CD4-positive, alpha-beta memory T cell (primary cell): ENCODE measurements at places on chromosomes 1 and 21.

DNA sequence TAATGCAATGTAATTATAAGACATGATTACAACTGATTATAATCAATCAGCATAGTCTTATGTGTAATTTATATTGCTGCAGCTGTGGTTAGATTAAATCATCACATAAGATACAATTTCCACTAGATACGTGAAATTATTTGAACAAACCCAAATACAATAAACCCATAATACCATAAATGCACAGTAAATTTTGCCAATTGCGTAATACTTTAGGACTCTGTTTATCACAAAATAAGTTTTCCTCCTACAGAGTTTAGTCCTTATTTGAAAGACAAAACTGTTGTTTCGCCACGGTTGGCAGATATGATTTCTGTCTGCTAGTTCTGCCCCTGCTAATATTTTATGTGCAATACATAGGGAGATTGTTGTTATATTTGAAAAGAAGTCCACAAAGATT, 895.9 kb upstream of the ADGRL4 start:
- no peak for DNase-seq

DNA sequence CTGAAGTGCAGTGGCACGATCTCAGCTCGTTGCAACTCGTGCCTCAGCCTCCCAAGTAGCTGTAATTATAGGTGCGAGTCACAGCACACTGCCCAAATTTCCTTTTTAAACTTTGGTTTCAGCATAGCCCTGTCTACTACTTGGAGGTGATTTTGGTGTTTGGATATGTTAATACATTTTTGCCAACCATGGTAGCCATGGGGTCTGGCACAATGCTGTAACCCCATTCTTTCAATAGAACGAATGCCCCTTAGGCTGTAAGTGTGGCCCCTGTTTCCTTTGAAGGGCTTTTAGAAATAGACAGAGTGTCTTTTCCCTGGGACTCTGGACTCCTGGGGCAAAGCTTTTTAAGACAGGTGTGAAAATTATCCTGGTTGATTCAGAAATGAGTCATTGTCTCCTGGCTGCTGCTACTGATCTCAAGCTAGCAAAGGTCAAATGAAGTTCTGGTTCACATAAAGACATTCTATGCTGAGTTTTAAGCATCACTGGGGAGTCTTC, 141.1 kb upstream of the RUNX1 start:
- DNase-seq, result no peak

GRCh38 chr1:30363031-30363430, 360.4 kb downstream of the MATN1 start:
- no peak for DNase-seq

DNA sequence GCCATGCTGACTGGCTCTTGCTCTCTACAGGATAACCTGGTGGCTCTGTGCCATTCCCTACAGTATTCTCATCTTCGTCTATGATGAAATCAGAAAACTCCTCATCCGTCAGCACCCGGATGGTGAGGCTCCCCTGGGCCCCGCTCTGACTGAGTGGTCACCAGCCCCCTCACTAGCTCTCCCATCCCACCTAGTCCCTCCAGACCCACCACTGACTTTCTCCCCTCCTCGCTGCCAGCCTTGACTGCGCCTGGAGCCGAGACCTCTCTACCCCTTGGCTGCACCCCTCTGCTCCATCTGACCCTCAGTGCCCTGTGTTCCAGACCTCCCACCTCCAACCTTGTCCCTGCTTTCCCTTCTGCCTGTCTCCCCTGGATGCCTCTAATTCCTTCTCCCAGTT, 4.1 kb upstream of the CASQ1 start:
- DNase-seq, result no peak

GRCh38 chr1:41281334-41281733, 39.2 kb upstream of the SCMH1 start:
- no peak for DNase-seq

- DNase-seq, result no peak
Observed at GRCh38 chr1:29964718-29965533, 728.6 kb downstream of the PTPRU start.

DNA sequence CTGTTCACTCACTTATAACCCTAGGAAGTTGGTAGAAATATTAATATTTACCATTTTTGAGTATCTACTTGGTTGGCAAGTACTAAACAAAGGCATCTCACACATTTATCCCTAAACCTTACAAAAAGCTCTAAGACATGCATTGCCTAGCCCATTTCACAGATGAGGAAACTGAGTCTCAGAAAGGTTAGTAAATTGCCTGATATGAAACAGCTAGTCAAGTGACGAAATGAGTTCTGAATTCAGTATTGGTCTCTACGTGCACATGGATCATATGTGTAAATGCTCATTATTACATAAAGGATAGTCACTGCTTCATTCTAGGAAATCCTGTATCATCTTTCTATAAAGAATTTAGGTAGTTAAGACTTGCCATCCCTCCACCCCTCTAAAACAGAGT, 105.1 kb downstream of the BARHL2 start:
- no peak for DNase-seq

DNA sequence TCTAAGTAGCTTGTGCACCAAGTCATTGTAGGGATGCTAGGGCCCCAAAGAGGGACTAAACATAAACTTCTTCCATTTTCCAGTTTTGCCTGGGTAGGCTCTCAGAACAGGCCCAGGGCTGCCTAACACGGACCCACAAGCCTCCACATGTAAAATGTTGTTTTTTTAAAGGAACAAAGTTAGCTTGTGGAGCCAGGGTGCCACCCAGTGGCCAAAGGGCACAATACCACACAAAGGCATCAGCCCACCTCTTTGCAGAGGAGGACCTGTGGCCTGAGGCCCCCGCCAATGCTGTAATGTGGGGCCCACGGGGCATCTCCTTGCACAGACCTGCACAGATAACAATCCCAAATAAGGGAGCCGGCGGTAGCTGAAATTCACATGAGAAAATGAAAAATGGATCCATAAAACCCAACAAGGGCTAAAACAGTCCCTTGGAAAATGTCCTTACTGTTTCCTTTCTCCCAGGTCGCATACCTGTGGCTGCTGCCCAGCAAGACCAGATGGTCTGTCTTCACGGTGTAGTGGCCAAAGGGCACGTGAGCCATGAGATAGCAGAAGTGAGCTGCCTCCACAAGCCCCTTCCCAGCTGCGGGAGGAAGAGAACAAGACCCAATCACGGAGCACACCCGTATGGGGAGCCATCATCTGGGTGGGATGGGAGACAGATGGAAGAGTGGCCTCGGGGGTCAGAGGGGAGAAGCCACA, 23.8 kb downstream of the SEC16B start:
- DNase-seq, result no peak

GRCh38 chr1:156268336-156268735, 14.3 kb downstream of the SMG5 start:
- DNase-seq, result no peak

- no peak for DNase-seq
Observed at GRCh38 chr21:46038871-46039397, 57.4 kb downstream of the COL6A1 start.

GRCh38 chr1:111856411-111857185, 100.9 kb downstream of the DDX20 start:
- DNase-seq, result no peak

DNA sequence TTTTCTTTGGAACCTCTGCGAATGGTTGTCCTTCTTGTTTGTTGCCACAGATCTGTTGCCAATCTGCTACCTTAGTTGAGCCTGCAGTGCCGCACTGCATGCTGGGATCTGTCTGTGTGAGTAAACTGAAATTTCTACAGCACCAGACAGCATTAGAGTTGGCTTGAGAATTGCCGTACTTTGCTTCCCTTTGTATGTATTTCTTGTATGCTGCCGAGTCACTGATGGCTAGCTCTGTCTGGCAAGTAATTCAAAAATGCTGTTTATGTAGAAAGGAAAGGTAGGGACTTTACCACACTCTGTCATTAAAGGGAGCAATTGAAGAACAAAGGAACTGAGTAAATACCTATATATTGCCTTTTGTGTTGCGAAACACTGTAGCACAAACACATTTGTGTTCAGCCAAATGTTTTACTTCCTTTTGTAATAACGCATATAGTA, 857.4 kb downstream of the USP25 start:
- DNase-seq, result no peak

GRCh38 chr1:2045468-2046173, 4.6 kb upstream of the PRKCZ start:
- DNase-seq, result no peak

GRCh38 chr1:186899577-186899976, 70.8 kb downstream of the PLA2G4A start:
- DNase-seq, result no peak

DNA sequence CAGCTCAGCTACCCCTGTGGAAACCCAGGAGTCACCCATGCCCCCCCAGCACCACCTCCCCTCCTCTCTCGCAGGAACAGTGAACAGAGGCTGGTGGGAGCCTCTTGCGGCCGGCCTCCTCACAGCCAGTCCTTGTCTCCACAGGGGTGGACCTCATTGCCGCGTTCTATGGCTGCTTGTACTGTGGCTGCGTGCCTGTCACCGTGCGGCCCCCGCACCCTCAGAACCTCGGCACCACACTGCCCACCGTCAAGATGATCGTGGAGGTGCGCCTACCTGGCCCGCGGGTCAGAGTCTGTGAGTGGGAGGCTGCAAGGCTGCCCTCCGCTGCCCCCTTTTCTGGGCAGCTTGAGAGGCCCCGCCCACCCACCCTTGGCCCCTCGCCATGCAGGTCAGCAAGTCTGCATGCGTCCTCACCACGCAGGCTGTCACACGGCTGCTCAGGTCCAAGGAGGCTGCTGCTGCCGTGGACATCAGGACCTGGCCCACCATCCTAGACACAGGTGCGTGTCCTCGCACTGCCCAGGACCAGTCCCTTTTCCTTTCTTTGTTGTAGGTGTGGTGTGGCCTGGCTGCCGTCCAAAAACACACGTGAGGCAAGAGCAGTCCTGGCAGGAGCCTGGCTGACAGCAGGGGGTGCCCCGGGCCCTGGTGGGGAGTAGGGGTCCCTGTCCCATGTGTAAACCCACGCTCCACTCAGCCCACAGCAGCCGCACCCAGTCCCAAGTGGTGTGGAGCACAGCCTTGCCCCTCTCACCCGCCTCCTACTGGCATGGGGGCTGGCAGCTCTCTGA, 50.3 kb downstream of the S100B start:
- no peak for DNase-seq

GRCh38 chr1:84300501-84300900, 1.0 kb upstream of the SAMD13 start:
- DNase-seq, result no peak

GRCh38 chr1:4161366-4162006, 261.4 kb upstream of the C1orf174 start:
- DNase-seq, result no peak

GRCh38 chr1:89149976-89150375, 24.1 kb upstream of the GBP2 start:
- DNase-seq, result no peak

DNA sequence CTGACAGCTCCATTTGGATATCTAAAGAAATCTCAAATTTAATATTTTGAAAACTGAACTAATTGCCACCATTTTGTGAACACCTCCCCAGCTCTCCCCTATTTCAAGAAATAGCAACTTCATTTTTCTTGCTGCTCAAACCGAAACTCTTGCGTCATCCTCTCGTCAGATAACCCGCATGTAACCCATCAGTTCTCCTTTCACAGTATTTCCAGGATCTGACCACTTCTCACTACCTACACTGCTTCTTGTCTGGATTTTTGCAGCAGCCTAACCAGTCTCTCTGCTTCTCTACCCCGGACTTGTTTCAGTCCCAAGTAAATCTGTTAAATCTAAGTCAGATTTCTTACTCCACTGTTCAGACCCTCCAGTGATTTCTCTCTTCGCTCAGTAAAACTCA, 75.6 kb downstream of the MTR start:
- no peak for DNase-seq

GRCh38 chr1:94855307-94855700, 35.1 kb downstream of the SLC44A3 start:
- DNase-seq, result no peak

DNA sequence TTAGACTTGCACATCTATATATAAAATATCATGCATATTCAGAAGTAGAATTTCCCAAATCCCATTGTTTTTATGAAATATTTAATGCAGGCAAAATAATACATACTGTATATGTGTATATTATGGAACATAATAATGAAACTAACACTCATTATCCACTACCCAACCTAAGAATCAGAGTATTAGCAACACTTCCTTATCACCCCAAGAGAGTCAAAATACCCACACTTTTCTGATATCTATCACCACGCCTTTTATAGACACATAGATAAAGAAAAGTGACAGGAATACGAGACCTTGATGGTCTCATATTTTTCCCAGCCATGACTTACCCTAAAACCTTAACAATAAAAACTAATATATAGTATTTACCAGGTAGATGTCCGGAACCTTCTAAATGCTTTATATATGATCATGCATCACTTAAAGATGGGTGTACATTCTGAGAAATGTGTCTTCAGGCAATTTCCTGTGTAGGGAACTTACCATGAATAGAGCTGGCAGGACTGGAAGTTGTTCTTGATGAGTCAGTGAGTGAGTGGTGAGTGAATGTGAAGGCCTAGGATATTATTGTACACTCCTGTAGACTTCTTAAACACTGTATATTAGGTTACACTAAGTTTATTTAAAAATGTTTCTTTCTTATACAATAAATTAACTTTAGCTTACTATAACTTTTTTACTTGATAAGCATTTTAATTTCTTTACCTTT, 45.5 kb downstream of the TNFSF4 start:
- no peak for DNase-seq

GRCh38 chr1:185565302-185565701, 168.9 kb upstream of the HMCN1 start:
- DNase-seq, result no peak

DNA sequence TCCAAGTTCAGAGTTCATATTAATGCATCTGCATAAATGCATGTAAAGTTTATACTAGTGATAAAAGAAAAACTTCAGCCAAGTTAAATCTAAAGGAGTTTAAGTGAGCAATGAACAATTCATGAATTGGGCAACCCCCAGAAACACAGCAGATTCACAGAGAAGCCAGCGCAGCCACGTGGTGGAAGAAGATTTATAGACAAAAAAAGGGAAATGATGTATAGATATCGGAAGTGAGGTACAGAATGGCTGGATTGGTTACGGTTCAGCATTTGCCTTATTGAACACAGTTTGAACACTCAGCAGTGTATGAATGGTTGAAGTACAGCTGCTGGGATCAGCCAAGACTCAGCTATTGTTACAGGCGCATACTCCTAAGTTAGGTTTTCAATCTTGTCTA, 5.7 kb downstream of the AK5 start:
- DNase-seq, result no peak

DNA sequence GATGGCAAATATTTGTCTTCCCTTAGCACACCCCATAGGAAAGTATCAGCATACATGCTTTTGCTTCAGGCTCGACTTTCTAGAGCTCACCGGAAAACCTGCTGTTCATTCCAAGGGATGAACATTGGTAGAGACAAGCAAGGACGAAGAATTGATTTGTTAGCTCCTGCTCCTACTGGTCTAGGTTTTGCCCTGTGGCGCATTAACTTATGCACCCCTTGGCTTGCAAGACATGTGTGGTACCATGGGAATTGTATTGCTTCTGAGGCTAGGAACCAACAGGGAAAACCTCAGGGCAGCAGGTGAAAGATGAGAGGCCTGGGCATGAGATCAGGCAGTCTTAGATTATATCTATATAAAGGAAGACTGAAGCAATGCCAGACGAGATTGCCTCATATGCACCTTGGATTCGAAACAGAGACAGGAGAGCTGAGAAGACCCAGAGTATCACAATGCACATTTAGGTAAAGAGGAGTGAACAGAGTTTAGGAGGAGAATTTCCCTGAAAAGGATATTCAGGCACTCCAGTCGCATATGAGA, 771.2 kb upstream of the B3GALT2 start:
- DNase-seq, result no peak

- no peak for DNase-seq
Observed at GRCh38 chr1:180425952-180426351, 76.4 kb downstream of the ACBD6 start.
